ENCODE measurements at places on chromosomes 6 and 20.
A peak's percentile ranks its signal among the peaks of the same experiment; 100 is the strongest.

DNA sequence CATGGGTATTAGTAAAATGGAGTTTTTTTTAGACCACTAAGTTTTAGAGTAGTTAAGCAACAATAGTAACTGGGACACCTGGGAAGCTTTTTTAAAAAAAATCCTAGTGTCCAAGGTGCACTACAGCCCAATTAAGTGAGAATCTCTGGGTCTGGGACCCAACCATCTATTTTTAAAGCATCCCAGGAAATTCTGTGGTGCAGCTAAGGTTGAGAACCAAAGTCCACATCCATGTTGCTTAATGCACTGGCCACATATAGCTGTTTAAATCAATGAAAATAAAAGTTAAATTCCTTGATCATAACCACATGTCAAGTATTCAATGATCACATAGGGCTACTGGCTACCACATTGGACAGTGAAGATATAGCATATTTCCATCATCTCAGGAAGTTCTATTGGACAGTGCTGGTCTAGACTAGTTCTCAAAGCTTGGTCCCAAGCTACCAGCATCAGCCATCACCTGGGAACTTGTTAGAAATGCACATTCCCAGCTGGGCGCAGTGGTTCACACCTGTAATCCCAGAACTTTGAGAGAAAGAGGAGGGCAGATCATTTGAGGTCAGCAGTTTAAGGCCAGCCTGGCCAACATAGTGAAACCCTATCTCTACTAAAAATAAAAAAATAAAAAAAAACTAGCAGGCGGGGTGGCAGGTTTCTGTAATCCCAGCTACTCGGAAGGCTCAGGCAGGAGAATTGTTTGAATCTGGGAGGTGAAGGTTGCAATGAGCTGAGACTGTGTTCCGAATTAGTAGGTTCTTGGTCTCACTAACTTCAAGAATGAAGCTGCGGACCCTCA lies 12.7 kb downstream of the KIF13A start:
- no peak overlapping the region for H3K27ac ChIP-seq
- no peak overlapping the region for H3K4me3 ChIP-seq
- H3K27me3 ChIP-seq, result peaks cover 28% of the 10 kb centered on the region
- H3K36me3 ChIP-seq, result no peaks in the 10 kb centered on the region
- DNase-seq, result no peak

DNA sequence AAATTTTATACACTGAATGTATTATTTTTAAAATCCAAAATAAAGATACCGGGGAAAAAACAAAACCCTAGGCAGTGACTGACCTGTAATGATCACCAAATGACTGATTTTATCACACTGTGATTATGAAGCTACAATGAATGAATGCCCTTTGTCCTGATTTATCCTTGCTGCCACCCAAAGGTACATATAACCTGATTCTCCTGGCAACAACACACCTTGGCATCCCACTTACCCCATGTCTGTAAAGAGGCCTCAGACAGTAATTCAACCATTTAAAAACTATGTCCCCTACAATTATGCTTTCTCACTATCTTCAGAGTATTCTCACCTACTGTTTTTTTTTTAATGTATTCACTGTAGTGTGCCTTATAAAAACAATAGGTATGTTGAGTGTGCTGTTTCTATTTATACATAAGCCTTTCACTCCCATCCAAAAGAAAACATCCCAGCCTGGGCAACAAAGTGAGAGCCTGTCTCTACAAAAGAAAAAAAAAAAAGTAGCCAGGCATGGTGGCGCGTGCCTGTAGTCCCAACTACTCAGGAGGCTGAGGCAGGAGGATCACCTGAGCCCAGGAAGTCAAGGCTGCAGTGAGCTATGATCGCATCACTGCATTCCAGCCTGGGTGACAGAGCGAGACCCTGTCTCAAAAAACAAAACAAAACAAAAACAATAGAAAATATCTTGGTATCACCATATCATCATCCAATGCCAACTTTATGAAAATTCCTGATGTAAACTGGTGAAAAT lies 21.7 kb downstream of the B4GALT5 start:
- no peak overlapping the region for H3K4me3 ChIP-seq
- peaks cover 6% of the 10 kb centered on the region for H3K36me3 ChIP-seq

DNA sequence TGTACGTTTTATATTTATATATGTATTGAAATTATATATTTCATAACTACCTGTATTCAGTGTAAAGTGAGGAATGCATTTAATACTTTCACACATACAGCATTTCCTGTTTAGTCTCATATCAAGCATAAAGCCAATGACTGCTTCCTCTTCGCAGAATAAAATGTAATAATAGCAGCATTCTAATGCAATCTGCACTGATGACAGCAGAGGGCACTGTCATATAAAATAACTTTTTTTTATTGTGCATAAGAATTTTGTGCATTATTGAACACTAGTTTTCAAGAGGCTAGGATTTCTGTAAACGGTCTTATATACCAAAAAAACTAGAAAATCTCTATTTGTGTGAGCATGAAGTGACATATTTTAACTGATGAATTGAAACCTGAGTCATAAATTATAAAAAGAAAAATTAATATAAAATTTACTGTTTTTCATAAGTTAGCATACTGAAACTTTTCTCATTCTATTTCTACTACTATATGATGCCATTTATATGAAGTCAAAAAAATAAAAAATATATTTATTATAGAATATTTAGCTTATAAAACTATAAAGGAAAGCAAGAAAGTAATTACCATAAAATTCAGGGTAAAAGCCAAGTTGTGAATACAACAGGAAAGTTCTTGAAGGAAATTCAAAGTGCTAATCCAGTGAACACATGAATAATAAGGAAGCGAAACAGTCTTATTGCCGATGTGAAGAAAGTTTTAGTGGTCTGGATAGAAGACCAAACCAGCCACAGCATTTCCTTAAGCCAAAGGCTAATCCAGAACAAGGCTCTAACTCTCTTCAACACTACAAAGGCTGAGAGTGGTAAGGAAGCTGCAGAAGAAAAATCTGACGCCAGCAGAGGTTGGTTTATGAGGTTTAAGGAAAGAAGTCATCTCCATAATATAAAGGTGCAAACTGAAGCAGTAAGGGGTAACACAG lies 36.3 kb downstream of the RNF146 start:
- peaks cover 11% of the 10 kb centered on the region for H3K4me1 ChIP-seq
- no peaks in the 10 kb centered on the region for H3K27me3 ChIP-seq
- H3K27ac ChIP-seq, result no peak overlapping the region

DNA sequence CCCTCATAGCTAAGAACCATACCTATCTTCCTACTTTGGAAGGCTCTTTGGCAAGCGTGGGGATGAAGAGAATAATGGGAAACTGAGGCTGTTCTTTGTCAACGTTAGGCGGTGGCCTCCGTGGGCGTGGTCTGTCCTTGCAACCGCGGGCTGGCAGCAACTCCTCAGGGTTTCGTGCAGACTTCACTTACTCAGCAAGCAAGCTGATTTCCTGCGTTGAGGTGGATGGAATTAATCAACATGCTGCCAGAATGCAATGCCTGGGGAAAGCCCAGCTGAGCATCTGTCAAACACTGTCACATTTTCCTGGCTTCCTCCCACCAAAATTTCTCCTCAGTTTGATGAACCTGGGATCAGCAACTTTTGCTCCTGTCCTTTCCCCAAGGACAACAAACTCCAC lies 9.2 kb upstream of the IL17F start:
- DNase-seq, result peak; percentile 63
- H3K27me3 ChIP-seq, result peaks cover 69% of the 10 kb centered on the region
- H3K36me3 ChIP-seq, result peaks cover 2% of the 10 kb centered on the region
- H3K4me1 ChIP-seq, result peaks cover 39% of the 10 kb centered on the region
- no peak overlapping the region for H3K4me3 ChIP-seq

GRCh38 chr20:19757487-19758132 lies 448 bp upstream of the RIN2 start:
- no peak for DNase-seq
- peaks cover 50% of the 10 kb centered on the region for H3K27me3 ChIP-seq
- no peaks in the 10 kb centered on the region for H3K36me3 ChIP-seq
- no peak overlapping the region for H3K4me3 ChIP-seq
- H3K27ac ChIP-seq, result no peak overlapping the region

GRCh38 chr20:4604580-4604979 lies 117.1 kb upstream of the PRND start:
- no peaks in the 10 kb centered on the region for H3K4me1 ChIP-seq
- no peak for DNase-seq
- no peak overlapping the region for H3K27ac ChIP-seq
- H3K4me3 ChIP-seq, result no peak overlapping the region
- no peaks in the 10 kb centered on the region for H3K36me3 ChIP-seq

GRCh38 chr20:46964618-46965455 lies 70.2 kb downstream of the EYA2 start:
- H3K27ac ChIP-seq, result no peak overlapping the region
- peaks cover 9% of the 10 kb centered on the region for H3K27me3 ChIP-seq
- DNase-seq, result no peak
- no peak overlapping the region for H3K4me3 ChIP-seq
- H3K4me1 ChIP-seq, result no peaks in the 10 kb centered on the region

GRCh38 chr6:54194067-54194466 lies 82.8 kb downstream of the MLIP start:
- no peak for DNase-seq
- H3K4me3 ChIP-seq, result no peak overlapping the region
- H3K36me3 ChIP-seq, result no peaks in the 10 kb centered on the region
- no peaks in the 10 kb centered on the region for H3K4me1 ChIP-seq
- H3K27ac ChIP-seq, result no peak overlapping the region

GRCh38 chr20:2890742-2891141 lies 17.5 kb downstream of the PTPRA start:
- H3K36me3 ChIP-seq, result peaks cover 42% of the 10 kb centered on the region
- H3K4me3 ChIP-seq, result no peak overlapping the region
- H3K4me1 ChIP-seq, result peaks cover 29% of the 10 kb centered on the region
- H3K27ac ChIP-seq, result no peak overlapping the region
- H3K27me3 ChIP-seq, result no peaks in the 10 kb centered on the region
- no peak for DNase-seq

Data from activated CD8-positive, alpha-beta memory T cell treated with anti-CD3 and anti-CD28 coated beads, Interleukin-2, amount 10 ng/mL, durations not matched to agents 7 days and 5 days (primary cell).